ENCODE measurements at places on chromosomes 6 and 20.

GRCh38 chr6:65667916-65668656 lies 38.9 kb downstream of the EYS start:
- DNase-seq, result no peak

DNA sequence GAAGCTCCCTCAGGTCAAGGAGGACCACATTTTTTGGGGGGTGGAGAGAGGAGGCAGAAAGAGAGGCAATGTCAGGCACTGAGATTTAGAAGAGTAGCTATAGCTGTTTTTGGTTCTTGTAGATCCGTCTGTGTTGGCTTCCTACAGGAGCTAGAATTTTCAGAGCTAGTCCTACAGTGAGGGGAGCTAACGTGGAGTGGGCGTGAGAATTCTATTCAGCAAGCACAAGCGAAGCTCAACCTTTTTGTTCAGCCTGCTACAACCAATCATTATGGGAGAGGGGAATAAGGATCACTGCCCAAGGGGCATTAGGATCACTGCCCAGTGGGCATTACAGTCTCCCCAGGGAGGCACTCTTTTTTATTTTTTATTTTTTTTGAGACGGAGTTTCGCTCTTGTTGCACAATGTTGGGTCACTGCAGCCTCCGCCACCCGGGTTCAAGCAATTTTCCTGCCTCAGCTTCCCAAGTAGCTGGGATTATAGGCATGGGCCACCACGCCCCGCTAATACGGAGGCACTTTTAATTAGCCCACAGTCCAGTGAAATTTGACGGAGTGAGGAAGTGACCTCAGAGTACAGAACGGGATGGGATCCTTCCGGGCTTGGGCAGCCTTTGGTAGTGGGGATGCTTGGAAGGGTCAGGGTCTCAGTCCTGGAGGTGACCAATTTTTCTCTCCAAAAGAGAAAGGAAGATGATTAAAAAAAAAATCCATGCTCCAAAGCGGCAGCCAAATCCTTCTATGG lies 1.1 kb upstream of the PANK2 start:
- no peak for DNase-seq

DNA sequence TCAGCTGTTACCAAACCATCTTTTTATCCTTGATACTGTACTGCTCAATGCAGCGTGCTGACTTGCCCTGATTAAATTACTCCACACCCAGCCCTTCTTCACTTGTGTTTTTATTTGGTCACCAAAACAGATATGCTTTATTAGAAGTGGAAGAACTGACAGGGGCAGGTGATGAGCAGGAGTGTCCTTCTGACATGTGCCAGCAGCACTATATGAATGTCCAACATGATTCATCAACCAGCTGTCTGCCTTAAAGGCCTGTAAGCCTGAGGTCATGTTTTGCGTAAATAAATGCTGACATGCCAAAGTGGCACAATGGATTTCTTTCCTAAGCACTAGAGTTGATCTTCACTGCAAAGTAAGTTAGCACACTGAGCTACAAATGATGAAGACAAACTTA lies 15.4 kb downstream of the POPDC3 start:
- no peak for DNase-seq

DNA sequence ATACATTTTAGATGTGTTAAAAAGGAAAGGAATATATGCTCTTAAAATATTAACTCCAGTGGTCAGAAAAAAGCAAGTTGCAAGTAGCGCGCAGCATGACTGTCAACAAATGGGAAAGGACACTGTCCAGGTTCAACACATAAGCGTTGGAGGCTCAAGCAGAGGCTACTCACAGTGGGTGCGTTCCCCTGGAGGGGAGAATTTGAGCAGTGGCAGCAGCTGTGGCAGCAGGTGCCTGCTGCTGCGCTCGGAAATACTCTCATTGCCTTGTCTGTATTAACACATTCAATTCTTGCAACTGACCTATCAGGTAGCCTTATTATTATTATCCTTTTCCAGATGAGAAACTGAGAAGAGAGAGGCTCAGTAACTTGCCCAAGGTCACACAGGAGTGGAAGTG lies 21.9 kb upstream of the CCN6 start:
- DNase-seq, result no peak

DNA sequence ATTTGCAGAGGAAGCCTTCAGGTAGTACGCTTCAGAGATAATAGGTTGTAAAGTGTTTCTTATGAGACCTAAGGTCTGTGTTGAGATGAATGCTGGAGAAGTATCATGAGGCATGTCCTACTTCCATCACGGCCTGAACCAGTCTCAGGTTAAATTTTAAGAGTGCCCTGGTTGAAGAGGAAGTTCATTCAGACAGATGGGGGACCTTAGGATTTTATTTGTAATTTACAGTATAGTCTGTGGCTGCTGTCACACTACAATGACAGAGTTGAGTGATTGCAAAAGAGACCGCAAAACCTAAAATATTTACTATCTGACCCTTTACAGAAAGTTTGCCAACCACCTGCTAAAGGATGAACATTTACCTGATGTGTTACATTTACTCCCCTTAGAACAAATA lies 70.9 kb downstream of the UST start:
- DNase-seq, result no peak

- no peak for DNase-seq
These were observed 62.3 kb downstream of the UTRN start for GRCh38 chr6:144347448-144347759.

DNA sequence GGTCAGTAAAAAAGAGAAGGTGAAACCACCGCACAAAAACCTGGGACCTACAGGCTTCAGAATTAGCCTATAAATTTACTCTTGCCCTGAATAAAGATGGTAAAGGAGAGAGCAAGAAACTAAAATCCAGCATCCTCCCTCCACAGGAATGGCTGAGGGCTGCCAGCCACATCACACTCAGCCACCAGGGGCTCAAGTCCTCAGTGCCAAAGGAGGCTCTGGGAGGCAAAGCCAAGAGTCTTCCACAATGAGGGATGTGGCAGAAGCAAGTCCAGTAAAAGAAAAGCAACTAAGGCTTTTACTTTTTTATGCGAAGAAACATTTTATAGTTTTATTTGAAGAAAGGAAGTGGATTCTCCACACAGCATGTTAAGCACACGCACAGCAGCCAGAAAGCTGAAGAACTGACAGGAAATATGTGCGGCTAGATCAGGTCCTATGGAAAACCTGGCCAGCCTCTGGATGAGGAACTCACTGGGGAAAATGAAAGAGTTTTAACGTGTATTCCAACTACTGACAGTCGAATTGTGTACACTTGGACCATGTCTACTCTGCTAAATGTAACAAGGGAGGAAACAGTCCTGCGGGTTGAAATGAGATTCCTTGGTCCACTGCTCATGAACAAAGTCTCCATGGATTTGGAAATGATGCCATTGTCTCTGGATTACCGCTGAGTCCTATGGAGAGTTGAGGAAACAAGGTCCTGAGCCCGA lies 219.4 kb upstream of the SSTR4 start:
- no peak for DNase-seq

GRCh38 chr6:29008089-29008488 lies 3.0 kb upstream of the ZNF311 start:
- no peak for DNase-seq

DNA sequence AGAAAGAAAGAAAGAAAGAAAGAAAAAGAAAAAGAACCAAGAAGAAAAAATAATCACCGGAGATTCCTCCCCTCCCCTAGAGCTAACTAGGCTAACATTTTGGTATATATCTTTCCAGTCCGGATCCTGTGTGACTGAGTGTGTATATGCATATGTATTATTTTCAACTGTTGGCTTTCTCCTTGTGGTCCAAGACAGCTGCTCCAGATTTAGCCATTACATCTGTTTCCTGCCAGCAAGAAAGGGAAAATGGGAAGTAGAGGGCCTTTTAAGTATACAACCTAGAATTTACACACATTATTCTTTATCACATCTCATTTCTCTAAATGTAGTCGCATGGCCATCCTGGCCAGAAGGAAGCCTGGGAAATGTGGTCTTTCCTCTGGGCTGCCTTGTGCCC lies 15.2 kb downstream of the SLC52A3 start:
- no peak for DNase-seq

DNA sequence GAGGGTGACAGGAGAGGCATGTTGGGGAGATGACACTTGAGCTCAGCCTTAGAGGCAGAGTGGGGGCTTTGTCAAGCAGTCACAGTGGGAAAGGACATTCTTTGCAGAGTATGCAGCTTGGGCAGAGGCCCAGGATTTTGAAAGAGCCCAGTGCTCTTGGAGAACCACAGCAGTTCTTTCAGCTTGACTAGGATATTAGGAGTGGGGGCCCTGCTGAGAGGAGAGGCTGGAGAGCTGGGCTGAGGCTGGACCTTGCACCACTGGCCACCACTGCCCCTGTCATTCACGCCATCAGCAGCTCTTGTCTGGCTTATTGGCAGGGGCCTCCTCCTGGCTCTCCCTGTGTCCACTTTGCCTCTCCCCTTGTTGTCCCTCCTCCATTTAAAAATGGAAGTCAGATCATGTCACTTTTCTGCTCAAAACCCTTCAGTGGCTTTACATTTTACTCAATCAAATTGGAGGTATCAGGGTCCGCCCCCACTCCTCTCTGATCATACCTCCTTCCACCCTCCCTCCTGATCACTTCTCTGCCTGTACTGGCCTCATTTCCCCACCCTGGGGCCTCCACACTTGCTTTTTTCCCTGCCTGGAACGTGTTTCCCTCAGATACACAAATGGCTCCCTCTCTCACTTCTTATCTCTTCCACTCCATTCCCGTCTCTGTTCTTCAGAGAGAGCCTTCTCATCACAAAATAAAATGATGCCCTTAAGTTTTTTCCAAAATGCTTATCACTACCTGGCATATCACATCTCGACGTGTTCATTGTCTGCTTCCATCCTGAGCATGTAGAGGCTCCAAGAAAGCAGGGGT lies 10.5 kb downstream of the MANBAL start:
- no peak for DNase-seq

GRCh38 chr6:92433911-92434310 lies 985.4 kb downstream of the EPHA7 start:
- DNase-seq, result no peak

GRCh38 chr6:94735270-94735669 lies 842.1 kb upstream of the MANEA start:
- no peak for DNase-seq

DNA sequence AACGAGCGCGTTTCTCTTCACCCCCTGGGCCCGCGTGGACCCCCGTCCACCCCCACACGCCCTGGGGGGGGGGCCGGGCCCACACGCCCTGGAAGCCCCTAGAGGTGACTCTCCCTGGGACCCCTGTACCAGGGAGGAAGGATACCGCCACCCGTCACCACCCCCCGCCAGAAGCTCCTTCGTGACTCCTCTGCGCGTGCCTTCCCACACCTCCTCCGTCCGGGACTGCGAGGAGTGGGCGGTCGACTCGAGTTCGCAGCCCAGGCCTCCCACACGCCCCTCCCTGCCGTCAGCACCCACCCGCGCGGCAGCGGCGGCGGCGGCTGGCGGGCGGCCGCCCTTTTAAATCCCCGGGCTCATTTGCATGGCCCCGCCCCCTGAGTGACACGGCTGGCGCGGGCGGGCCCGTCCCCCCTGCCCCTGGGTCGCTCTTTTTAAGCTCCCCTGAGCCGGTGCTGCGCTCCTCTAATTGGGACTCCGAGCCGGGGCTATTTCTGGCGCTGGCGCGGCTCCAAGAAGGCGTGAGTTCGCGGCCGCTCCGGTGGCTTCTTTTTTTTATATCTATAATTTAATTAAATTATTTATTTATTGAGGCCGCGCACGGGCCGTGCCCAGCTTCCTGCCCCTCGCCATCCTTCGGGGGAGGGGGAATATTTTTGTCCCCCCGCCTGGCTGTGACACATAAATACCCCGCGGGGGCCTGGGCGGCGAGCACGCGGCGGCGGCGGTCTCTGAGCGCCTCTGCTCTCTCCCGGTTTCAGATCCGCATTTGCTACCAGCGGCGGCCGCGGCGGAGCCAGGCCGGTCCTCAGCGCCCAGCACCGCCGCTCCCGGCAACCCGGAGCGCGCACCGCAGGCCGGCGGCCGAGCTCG lies at the start of gene HMGA1:
HMGA1 (plus strand) TSS at position 431 of the 873 bp plus-strand sequence. CDS start 3,908 bp downstream, outside the sequence.
- peak; percentile 87 for DNase-seq

- no peak for DNase-seq
These were observed 617 bp upstream of the TSPYL1 start for GRCh38 chr6:116280161-116280932.

DNA sequence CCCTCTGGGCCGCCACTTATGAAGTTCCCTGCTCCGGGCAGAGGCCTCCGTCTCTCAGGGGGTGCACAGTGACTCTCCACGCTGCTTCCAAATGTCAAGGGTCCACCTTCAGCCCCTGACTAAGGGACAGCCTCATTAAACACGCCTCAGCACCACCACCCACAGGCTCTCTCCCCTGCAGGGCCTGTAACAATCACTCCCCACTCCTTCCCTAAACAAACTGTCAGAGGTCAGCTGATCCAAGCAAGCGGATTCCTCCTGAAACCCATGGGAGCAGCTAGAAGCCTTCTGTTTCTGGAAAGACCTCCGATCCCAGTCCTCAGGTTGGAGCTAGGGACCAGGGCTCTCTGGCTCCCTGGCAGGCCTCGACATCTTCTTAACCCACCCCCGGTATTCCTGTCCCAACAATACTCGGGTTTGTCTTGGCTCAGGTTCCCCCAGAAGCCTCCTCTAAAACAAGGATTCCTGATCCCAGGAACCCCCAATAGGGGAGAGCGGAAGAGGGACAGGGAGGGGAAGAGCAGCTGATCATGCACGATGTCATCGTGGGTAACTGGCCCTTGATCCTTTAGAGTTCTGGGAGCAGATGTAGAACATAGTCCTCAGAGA lies 181.0 kb downstream of the ZNF217 start:
- DNase-seq, result no peak

DNA sequence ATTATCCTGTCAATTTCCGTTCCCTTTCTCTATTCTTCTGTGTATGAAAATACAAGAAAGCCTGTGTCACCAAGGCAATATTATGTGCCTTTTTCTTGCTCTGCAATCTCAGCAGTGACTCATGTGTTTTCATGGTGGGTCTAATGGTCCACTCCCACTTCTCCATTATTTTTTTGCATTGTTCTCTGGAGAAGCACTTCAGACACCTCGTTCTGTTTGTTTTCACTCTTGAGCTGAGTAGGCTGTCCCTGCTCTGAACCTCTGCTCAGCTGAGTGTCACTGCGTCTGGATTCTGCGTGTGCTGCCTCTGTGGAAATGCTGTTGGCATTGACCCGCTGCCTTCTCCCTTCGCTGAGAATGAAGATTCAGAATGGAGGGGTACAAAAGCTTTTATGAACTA lies 230.6 kb downstream of the TMEM242 start:
- DNase-seq, result no peak

DNA sequence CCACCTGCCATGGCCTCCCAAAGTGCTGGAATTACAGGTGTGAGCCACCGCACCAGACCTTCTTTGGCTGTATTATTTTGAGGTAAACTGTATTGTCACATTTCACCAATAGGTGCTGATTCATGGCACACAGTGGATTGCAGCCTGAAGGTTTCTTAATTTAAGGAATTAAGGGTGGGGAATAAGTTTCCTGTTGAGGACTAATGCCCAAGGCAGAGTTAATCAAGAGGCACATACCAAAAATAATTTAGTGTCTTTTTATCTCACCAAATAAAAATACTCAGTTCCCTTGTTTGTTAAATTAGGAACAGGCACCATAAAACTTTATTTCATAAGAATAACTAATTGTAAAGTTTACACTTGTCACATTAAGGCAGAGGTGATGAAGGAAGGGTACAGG lies 103.7 kb downstream of the SLX4IP start:
- no peak for DNase-seq

Measured in activated naive CD4-positive, alpha-beta T cell treated with anti-CD3 and anti-CD28 coated beads, Interleukin-2, amount 50 U/mL, for 72 hours (primary cell).